ENCODE measurements at places on chromosomes 13 and 19. TPM values are rescaled to one million over a fixed set of nuclear protein-coding genes. Genes with fewer than 3 reads are reported as not detected.

- no peak overlapping the region for H3K27ac ChIP-seq
- H3K4me3 ChIP-seq: no peak overlapping the region
- DNase-seq: no peak
- H3K4me1 ChIP-seq: no peaks in the 10 kb centered on the region
- H3K36me3 ChIP-seq: no peaks in the 10 kb centered on the region
Observed at GRCh38 chr13:24039621-24040475, 120.7 kb upstream of the SPATA13 start.

DNA sequence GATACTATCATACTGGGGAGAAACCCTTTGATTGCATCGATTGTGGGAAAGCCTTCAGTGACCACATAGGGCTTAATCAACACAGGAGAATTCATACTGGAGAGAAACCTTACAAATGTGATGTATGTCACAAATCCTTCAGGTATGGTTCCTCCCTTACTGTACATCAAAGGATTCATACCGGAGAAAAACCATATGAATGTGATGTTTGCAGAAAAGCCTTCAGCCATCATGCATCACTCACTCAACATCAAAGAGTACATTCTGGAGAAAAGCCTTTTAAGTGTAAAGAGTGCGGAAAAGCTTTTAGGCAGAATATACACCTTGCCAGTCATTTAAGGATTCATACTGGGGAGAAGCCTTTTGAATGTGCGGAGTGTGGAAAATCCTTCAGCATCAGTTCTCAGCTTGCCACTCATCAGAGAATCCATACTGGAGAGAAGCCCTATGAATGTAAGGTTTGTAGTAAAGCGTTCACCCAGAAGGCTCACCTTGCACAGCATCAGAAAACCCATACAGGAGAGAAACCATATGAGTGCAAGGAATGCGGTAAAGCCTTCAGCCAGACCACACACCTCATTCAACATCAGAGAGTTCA is 12.9 kb upstream of the ZNF470 start:
- peak overlapping the region; percentile 11 for H3K4me3 ChIP-seq
- H3K36me3 ChIP-seq: peaks cover 5% of the 10 kb centered on the region
- no peak for DNase-seq

SBSN gene
- not detected for total RNA-seq

DIAPH3 gene
- total RNA-seq: 15.4 TPM

HSPBP1 gene
- 84.1 TPM for total RNA-seq

GRCh38 chr19:46381346-46381745 is 32.0 kb downstream of the CCDC8 start:
- no peak overlapping the region for H3K4me3 ChIP-seq
- H3K27ac ChIP-seq: no peak overlapping the region
- DNase-seq: no peak

ZNF415 gene
- 0.66 TPM for total RNA-seq

DNA sequence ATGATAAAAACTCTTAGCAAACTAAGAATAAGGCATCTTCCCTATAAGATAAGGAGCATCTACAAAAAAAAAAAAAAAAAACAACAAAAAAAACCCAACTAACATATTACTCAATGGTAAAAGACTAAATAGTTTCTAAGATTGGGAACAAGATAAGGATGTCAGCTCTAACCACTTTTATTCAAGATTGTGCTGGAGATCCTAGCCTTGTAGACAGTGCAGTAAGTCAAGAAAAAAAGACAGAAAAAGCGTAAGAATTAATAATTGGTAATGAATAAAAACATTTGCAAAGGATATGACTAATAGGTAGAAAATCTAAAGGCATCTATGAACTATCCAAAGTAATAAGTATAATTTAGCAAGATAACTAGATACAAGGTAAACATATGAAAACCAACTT is 33.0 kb downstream of the ZIC2 start:
- H3K27ac ChIP-seq: no peak overlapping the region
- H3K4me3 ChIP-seq: no peak overlapping the region
- H3K4me1 ChIP-seq: no peaks in the 10 kb centered on the region
- H3K27me3 ChIP-seq: no peaks in the 10 kb centered on the region
- DNase-seq: no peak
- no peaks in the 10 kb centered on the region for H3K36me3 ChIP-seq

DNA sequence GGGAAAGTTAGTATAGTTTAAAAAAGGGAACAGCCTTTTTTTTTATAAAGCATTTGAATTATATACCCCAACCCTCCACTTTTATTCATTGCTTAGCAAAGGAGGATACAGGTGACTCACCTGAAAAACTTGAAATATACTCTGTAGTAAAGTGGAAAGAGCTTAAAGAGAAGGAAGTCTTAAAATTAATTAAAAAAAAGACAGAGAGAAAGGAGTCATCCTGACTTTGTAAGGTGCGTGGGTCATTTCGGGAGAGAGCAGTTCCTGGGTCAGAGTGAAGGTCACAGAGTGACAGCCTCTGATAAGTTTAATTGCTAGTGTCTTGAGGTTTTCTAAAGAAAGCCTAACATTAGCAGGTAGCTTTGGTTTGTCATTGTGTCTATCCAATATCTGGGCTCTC is 310.3 kb downstream of the KLF5 start:
- no peaks in the 10 kb centered on the region for H3K4me1 ChIP-seq
- no peak for DNase-seq
- H3K27me3 ChIP-seq: no peaks in the 10 kb centered on the region
- no peak overlapping the region for H3K27ac ChIP-seq
- H3K4me3 ChIP-seq: no peak overlapping the region
- no peaks in the 10 kb centered on the region for H3K36me3 ChIP-seq

CFAP97D2 gene
- total RNA-seq: not detected

DNA sequence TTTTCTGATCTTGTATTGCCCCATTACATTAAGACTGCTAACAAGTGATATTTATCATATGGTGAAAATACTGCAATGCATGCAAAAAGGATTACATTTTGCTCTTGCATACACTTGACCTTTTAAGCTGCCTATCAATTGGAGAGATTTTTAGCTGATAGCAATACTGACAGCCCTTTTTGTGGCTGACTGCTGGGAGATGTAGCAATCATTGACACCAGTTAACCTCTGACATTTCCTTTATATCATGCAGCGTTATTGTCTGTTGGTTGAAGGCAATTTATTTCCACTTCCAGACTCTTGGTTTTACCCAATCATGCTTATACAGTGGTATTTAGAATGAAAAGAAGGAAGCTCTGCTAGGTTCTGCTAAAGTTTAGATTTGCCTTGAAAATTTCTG is 364.0 kb downstream of the LMO7 start:
- H3K27me3 ChIP-seq: no peaks in the 10 kb centered on the region
- H3K27ac ChIP-seq: no peak overlapping the region
- no peaks in the 10 kb centered on the region for H3K36me3 ChIP-seq
- H3K4me1 ChIP-seq: no peaks in the 10 kb centered on the region
- H3K4me3 ChIP-seq: no peak overlapping the region
- DNase-seq: no peak

- no peak overlapping the region for H3K4me3 ChIP-seq
- H3K36me3 ChIP-seq: peaks cover 15% of the 10 kb centered on the region
- DNase-seq: no peak
- H3K27ac ChIP-seq: no peak overlapping the region
- no peaks in the 10 kb centered on the region for H3K4me1 ChIP-seq
- no peaks in the 10 kb centered on the region for H3K27me3 ChIP-seq
Observed at GRCh38 chr19:17733127-17733526, 13.8 kb downstream of the MAP1S start.

DAND5 gene
- not detected for total RNA-seq

ZNF554 gene
- total RNA-seq: 2.3 TPM

GRCh38 chr13:45527699-45528462 is 63.1 kb downstream of the COG3 start:
- H3K27me3 ChIP-seq: no peaks in the 10 kb centered on the region
- peaks cover 34% of the 10 kb centered on the region for H3K36me3 ChIP-seq
- DNase-seq: no peak
- no peak overlapping the region for H3K27ac ChIP-seq
- H3K4me3 ChIP-seq: no peak overlapping the region

GRCh38 chr19:12199757-12200419 is 37.0 kb downstream of the ZNF136 start:
- no peak for DNase-seq
- H3K4me1 ChIP-seq: no peaks in the 10 kb centered on the region
- H3K4me3 ChIP-seq: no peak overlapping the region
- H3K27ac ChIP-seq: no peak overlapping the region
- no peaks in the 10 kb centered on the region for H3K27me3 ChIP-seq

DNA sequence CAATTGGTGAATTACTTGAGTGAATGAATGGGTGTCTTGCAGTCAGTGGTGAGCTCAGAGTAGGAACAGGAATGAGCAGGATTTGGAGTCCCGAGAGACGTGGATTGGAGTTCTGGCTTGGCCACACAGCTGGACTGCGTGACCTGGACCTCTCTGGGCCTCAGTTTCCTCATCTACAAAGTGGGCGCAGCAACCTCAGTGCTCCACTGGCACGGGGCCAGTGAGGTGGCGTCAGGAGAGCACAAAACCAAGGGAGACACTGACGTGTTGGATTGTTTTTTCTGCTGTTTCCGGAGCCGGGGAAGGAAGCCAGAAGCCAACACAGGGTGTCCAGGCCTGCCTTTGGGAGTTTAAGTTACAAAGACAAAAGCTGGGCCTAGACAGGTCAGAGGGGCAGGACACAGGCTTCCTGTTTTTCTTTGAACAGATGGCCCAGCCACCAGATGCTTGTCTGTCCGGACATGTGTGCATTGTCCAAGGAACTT is 6.5 kb upstream of the DOCK6 start:
- no peak for DNase-seq
- no peaks in the 10 kb centered on the region for H3K36me3 ChIP-seq
- no peak overlapping the region for H3K4me3 ChIP-seq
- no peaks in the 10 kb centered on the region for H3K4me1 ChIP-seq
- H3K27ac ChIP-seq: no peak overlapping the region

GRCh38 chr13:32019612-32020233 is 11.9 kb upstream of the FRY start:
- H3K4me1 ChIP-seq: no peaks in the 10 kb centered on the region
- H3K27ac ChIP-seq: no peak overlapping the region
- DNase-seq: no peak
- no peaks in the 10 kb centered on the region for H3K27me3 ChIP-seq
- H3K4me3 ChIP-seq: no peak overlapping the region
- H3K36me3 ChIP-seq: no peaks in the 10 kb centered on the region

DNA sequence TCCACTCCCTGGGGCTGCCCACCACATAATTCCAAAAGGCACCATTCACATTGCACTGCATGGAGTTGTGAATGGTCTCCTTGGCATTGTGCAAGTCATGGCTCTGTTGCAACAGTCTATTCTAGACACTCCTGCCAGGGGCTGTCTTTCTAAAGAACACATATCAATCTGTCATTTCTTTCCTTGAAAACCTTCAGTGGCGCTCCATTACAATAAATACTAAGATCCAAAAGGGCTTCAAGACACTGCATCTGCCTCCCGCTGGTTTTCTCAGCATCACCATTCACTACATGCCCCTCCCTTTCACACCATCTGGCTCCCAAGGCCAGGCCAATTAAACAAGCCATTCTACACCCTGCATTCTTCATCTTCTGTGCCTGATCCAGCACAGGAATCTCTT is 32.2 kb upstream of the TM9SF2 start:
- DNase-seq: no peak
- H3K27me3 ChIP-seq: no peaks in the 10 kb centered on the region
- H3K4me1 ChIP-seq: peaks cover 16% of the 10 kb centered on the region
- no peak overlapping the region for H3K4me3 ChIP-seq
- no peaks in the 10 kb centered on the region for H3K36me3 ChIP-seq
- no peak overlapping the region for H3K27ac ChIP-seq

DNA sequence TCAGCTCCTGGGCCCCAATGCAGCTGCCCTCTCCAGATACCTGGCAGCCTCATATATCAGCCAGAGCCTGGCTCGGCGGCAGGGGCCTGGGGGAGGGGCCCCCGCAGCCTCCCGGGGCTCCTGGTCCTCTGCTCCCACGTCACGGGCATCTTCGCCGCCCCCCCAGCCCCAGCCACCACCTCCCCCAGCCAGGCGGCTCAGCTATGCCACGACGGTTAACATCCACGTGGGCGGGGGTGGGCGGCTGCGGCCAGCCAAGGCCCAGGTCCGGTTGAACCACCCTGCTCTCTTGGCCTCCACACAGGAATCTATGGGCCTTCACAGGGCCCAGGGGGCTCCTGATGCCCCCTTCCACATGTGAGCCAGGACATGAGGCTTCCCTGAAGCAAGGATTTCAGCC is 10.8 kb downstream of the RPS16 start:
- no peak overlapping the region for H3K27ac ChIP-seq
- H3K36me3 ChIP-seq: peaks cover 6% of the 10 kb centered on the region
- no peaks in the 10 kb centered on the region for H3K4me1 ChIP-seq

OR7A5 gene
- total RNA-seq: not detected

THSD1 gene
- total RNA-seq: 0.20 TPM

OVOL3 gene
- total RNA-seq: not detected

DNA sequence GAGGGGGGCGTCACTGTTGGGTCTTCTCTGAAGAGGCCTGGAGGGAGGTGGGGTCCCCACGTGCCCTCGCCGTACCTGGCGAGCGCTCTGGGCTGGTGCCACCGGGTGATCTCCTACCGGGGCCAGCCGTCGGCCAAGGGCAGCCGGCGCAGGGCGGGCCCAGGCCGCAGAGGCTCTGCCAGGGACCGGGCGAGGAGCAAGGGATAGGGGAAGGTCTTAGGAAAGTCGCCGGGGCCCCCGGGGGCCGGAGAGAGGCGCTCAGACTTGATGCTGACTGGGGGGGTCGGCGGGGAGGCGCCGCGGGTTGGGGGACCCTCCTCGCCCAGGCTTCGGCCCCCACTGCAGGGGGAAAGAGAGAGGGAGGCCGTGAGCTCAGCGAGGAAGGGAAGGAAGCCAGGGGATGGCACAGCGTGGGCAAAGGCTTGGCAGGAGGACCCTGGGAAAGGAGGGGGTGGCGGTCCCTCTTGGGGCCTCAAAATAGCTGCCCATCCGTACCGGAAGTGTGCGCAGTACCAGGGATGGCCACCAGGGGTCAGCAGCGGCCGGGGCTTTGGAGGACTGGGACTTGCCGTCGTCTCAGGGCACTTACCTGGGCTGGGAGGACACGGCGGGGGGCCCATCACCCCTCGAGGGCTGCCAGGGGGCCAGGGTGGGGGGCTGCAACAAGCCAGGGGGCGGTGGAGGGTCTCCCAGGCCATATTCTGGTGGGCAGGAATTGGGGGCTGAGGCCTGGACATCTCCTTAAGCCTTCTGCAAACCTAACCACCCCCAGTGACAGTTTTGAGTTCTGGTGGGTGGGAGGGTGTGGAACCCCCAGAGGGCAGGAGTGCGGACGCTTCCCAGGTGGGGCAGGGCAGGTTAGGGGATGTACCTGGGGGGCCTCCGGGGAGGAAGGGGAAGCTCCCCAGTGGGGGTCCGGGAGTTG is 7.7 kb upstream of the TMEM161A start:
- H3K4me1 ChIP-seq: no peaks in the 10 kb centered on the region
- H3K4me3 ChIP-seq: no peak overlapping the region
- no peak overlapping the region for H3K27ac ChIP-seq
- H3K27me3 ChIP-seq: no peaks in the 10 kb centered on the region
- no peaks in the 10 kb centered on the region for H3K36me3 ChIP-seq
- DNase-seq: peak; percentile 80

DNA sequence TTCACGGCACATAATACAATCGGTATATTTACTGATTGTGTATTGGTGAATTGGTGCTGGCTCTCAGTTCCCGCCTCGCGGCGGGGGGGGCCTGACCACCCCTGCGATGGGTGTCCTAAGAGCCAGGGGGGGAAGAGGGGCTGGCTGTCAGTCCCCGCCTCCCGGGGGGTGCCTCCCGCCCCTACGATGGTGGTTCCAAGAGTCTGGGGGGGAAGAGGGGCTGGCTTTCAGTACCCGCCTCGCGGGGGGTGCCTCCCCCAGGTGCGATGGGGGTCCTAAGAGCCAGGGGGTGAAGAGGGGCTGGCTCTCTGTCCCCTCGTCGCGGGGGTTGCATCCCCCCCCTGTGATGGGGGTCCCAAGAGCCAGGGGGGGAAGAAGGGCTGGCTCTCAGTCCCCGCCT is 2321.8 kb upstream of the PCDH20 start:
- no peaks in the 10 kb centered on the region for H3K27me3 ChIP-seq
- no peak for DNase-seq
- H3K4me3 ChIP-seq: no peak overlapping the region
- no peaks in the 10 kb centered on the region for H3K36me3 ChIP-seq
- no peaks in the 10 kb centered on the region for H3K4me1 ChIP-seq
